ENCODE measurements at places on chromosomes 3 and 15.
A peak's percentile ranks its signal among the peaks of the same experiment; 100 is the strongest.

DNA sequence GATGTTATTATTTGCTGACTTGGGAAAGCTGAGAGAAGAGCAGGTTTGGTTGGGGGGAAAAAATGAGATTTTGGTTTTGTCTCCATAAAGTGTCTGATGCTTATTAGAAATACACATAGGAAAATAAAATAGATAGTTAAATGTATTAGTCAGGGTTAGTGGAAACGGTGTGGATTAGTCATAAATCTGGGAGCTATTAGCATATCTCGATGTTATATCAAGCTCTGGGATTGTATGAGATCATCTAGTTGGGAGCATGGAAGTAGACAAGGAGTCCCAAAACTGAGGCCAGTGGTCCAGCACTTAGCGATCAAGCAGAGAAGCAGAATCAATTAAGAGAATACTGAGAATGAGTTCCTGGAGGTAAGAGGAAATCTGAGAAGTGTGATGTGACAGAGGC is 845.5 kb downstream of the ROBO2 start:
- no peak for DNase-seq

GRCh38 chr3:150402217-150402616 is 5.9 kb upstream of the TSC22D2 start:
- no peak for DNase-seq

GRCh38 chr3:194691481-194692283 is 6.0 kb downstream of the FAM43A start:
- DNase-seq = no peak

DNA sequence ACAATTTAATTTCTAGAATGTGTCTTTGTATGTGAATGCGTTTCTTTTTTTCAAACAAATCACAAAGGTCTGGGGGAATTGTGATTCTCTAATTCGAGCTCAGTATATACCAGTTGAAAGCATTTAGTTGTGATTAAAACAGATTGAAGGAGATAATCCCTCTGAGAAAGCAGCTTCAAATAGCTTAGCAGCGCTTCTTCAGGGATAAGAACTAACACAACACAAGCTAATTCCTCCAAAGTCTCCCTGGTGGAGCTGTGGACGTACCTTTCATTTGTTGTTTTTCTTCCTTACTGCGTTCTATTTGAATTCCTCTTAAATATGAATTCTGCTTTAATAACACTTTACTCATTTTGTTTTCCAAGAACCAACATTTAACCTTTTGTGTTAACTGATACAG is 286.7 kb downstream of the ROBO2 start:
- no peak for DNase-seq

GRCh38 chr3:129352650-129353588 is 74.2 kb downstream of the HMCES start:
- no peak for DNase-seq

- DNase-seq = no peak
These were observed 133.7 kb upstream of the TSC22D2 start for GRCh38 chr3:150274372-150274771.

DNA sequence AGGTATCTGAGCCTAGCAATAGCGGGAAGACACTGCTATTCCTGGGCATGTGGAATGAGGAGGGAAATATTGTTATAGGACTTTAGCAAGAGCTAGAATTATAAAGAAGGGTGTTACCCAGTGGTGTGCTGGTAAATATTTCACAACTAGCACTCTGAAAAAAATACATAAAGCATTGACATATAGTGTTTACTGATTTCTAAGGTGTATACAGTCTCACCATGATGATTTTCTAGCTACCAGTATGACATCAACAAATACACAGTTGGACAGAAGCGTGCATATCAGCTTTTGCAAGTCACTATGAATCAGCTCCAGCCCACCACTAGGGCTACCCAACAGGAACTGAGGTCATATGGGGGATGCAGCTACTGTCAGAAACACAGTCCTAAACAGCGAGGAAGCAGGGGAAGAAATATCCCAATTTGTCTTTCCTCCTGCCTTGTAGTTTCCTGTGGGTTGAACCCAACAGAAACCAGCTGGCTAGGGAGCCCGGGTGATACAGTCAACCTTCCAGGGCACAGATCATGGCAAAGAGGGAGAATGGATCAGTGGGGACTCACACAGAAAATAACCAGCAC is 39.6 kb downstream of the HGD start:
- no peak for DNase-seq

- DNase-seq = no peak
These were observed 59.5 kb upstream of the STXBP5L start for GRCh38 chr3:120848503-120848902.

GRCh38 chr15:55552926-55553325 is 35.2 kb downstream of the PYGO1 start:
- peak; percentile 22 for DNase-seq

DNA sequence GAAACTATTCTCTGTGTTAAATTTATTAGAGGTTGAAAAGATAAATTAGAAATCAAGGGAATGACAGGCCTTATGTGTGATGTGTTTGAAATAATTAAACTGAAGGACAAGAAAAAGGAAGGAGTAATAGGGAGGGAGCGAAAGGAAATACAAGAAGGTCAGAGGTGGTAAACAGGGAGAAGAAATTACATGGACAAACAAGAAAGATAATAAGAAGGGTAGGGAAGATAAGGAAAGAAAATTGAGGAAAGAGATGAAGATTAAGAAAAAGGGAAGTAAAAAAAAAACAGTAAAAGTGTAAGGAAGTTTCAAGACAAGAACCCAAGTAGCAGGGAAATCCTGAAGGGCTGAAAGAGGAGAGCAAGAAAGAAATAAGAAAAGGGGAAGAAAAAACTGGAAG is 26.2 kb upstream of the ANXA2 start:
- DNase-seq = no peak

DNA sequence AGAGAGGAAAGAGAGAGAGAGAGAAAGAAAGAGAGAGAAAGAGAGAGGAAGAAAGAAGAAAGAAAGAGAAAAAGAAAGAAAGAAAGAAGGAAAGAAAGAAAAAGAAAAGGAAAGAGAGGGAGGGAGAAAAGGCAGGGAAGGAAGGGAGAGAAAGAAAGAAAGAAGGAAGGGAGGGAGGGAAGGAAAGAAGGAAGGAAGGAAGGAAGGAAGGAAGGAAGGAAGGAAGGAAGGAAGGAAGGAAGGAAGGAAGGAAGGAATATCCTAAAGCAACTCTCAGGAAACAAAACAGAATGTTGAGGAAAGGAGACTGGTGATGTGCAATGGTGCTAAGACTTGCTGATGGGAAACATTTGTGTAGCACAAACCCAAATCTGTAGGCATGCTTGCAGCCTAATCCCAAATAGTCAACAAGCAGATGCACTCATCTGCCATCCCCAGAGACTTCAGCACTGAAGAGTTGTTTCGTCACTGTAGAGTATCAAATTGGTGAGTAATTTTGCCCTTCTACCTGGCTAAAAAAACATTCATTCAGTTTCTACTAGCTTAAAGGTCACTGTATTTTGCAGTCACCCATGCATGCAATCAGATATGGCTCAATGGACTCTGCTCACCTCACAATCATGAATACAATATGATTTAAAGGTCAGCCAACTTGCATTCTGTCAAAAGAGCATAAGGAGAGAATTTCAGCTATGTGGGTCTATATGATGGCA is 480.3 kb downstream of the FGF12 start:
- DNase-seq = no peak

GRCh38 chr3:20421-20820 is 176.1 kb upstream of the CHL1 start:
- DNase-seq = no peak

DNA sequence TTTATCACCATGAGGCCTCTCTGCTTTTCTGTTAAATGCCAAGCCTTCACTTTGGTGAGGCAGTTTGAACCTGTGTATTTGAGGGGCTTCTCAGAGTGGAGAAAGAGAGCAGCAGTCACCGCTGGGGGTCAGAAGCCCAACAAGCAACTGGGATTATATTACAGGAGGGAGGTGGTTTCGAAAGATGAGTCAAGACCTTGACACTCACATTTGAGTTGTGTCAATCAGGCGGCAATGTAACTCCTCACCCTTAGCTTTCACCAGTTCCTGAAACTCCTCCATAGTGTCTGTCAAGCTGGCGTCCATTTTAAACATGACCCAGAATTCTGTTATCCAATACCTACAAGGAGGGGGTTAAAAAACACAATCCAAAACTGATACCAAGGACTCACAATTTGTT is 46.5 kb downstream of the RASGRP1 start:
- DNase-seq = peak; percentile 11

DNA sequence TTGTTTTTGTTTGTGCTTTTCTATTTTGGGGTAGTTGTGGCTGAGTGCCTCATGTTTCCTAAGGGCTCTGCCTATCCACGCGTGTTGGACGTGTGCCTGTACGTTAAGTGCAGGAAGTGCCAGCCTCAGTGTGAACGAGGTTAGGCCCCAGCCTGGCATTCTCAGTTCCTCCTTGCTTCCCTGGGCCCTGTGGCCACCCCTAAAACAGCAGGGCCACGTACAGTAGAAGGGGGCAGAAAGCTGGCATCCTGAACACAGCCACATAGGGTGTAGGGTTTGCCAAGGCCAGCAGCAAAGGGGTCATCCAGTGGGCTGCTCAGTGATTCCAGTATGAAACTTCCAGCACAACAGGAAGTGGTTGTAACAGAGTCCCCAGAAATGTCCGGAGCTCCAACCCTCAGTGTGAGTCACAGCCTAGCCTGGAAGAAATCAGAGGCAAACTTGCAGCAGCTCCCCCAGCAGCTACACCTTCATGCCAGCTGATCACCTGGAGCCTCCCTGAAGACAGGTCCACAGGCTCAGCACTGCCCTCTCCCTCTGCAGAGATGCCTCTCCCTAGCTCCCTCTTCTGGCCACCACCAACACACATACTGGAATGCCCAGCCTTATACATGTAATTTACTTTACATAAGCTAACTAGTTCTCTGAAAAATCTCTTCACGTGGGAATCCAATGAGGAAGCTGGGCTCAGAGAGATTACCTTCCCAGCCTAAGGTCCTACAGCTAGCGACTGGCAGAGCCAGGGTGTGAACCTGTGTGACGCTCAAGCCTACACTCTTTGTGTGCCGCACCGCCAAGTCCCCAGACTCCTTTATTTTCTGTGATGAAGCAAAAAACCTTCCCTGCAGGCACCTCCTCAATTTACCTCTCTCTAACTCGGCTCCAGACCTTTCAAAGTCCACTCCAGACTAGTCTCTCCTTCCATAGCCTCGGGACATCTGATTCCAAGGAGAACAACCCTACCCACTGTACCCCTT is 26.6 kb downstream of the ILDR1 start:
- peak; percentile 80 for DNase-seq

DNA sequence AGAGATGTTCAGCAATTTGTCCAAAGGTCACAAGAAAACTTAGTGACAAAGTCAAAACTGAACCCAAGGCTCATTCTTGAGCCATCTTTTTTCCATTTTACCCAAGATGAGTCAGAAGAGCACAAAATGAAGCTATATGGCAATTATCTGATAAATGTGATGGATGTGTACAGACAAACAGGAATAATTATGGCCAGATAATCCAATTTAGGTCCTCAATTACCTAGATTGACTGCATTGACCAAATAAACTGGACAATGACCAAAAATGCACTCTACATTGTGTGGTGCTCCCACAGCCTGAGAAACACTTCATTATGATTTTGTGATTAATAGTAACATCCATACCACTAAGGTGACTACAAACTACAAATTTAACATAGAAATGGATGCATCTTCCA is 1105.8 kb downstream of the IGSF11 start:
- no peak for DNase-seq

- no peak for DNase-seq
These were observed 911.6 kb upstream of the ARPP21 start for GRCh38 chr3:34727700-34728099.

DNA sequence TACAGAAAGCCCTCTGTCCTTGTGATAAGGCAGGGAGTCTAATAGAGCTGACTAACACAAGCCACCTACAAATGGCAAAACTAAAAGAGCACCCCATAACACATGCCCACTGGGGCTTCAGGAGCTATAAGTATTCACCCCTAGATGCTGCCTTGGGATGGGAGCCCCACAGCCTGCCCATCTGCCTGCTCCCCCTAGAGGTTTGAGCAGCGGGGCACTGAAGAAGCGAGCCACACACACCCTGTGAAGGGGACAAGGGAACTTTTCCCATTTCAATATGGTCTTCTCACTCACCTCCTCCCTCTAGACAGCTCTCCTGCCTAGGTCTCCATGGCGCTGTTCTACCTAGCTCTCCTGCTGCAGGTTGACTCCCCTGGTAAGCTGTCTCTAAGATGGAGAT is 261.0 kb downstream of the SHQ1 start:
- DNase-seq = no peak

DNA sequence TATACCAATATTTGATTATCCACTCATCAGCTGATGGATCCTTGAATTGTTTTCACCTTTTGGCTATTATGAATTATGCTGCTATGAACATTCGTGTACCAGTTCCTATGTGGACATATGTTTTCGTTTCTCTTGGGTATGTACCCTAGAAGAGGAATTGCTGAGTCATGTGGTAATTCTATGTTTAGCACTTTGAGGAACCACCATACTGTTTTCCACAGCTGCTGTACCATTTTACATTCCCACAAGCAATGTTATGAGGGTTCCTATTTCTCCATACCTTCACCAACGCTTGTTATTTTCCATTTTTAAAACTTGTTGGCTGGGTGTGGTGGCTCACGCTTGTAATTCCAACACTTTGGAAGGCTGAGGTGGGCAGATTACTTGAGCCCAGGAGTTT is 62.9 kb downstream of the RPLP1 start:
- DNase-seq = no peak

GRCh38 chr15:68400066-68400456 is 31.9 kb downstream of the ITGA11 start:
- DNase-seq = no peak

DNA sequence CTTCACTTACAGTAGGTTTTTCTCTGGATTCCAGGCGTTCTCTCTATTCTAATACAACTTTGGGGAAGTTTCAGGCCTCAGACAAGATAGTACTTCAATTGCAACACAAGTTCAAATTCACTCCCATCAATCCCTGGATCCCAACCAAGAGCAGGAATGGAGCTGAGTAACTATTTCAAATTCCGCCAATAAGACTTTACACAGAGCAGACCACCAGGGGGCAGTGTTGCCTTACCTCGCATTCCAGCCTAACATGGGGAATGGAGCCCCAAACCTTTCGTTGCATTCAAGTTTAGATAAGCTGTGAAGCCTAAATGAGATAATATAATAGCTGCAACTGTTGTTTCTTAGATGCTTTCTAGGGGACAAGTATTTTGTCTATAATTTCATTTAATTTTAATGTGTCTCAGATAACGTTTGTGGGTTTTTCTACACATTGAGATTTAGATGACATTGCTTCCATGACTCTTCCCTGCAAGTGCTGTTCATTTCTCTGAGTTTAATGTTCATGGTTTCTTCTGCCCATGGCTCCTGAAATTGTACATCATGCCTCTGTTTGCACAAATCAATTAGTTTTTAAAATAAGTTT is 186.7 kb downstream of the NSUN3 start:
- DNase-seq = peak; percentile 75

GRCh38 chr3:141441381-141442364 is 45.2 kb upstream of the RASA2 start:
- DNase-seq = peak; percentile 87

DNA sequence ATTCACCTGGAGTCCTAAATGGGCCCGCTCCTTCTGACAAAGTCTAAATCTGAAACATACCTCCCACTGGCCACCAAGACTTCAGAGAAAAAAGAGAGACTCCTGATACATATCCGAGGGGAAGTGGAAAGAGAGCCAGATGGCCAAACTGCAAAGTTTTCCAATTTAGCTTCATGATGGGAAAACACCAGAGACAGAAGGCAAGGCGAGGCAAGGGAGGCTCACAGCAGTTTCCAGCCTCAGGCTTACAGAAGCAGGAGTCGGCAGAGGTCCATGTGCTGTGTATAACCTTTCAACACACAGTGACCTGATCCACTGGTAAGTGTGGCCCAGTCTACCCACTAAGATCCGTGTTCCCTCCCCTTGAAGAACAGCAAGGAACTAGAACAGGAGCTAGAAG is 29.9 kb upstream of the PDE8A start:
- DNase-seq = no peak

- DNase-seq = no peak
These were observed 82.1 kb downstream of the DLG1 start for GRCh38 chr3:197216169-197216860.

All from iPS-NIHi11 (cell line).